ENCODE measurements at places on chromosomes 5 and 9.

GRCh38 chr9:65405253-65405652 lies 120.2 kb upstream of the FOXD4L5 start:
- no peak for DNase-seq

GRCh38 chr9:137107312-137107921 lies 7.1 kb downstream of the DPP7 start:
- no peak for DNase-seq

GRCh38 chr9:1319436-1319835 lies 269.3 kb downstream of the DMRT2 start:
- DNase-seq, result no peak

DNA sequence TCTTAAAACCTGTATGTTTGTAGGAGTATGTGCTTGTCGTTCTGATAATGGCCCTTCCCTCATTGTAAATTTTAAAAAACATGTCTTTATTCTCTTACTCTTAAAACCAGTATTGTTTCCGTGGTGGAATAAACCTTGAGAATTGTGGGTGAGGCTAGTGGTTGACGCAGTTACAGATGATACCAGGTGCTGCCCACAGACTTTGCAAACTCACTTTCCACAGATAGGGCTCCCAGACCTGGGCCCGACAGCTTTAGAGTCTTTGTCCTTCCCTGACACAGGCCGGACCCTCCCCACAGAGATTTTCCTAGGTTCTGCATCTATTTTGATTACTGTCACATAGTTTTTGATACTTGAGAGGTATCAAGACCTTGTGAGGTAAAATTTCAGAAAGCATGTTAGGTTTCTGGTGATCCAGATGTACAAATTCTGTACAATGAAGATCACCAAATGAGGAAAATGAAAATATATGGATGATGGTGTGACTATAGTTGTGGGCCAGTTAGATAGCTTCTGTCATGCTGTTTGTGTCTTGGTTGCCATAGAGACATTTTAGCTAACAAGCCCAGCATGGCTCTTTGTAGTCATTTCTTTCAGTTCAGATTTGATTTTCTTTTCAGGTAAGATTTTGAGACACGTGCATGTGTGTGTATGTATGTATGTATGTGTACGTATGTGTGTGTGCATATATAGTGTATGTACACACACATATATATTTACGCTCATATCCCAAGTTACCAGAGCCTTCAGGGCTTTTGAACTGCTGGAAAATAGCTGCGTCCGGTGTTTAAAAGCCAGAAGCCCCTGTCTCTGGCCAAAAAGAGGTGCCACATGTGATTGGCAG lies 33.8 kb downstream of the DMRT1 start:
- no peak for DNase-seq

DNA sequence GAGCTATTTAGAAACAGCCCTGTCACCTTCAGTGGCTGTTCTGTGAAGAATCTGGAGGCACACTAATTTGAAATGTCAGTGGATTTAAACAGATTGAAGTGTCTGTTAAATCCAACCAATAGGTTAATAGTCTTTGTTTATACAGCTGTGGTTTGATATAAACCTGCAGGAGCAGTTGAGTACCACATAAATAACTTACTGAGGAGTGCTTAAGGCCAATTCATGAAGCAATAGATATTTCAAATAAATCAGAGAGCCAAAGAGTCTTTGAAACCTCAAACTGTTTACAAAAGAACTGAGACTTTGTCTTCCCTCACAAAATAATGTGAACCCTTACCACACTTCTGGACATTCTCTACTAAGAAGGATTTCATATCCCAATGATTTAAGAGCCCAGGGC lies 111.9 kb downstream of the FEM1C start:
- no peak for DNase-seq

DNA sequence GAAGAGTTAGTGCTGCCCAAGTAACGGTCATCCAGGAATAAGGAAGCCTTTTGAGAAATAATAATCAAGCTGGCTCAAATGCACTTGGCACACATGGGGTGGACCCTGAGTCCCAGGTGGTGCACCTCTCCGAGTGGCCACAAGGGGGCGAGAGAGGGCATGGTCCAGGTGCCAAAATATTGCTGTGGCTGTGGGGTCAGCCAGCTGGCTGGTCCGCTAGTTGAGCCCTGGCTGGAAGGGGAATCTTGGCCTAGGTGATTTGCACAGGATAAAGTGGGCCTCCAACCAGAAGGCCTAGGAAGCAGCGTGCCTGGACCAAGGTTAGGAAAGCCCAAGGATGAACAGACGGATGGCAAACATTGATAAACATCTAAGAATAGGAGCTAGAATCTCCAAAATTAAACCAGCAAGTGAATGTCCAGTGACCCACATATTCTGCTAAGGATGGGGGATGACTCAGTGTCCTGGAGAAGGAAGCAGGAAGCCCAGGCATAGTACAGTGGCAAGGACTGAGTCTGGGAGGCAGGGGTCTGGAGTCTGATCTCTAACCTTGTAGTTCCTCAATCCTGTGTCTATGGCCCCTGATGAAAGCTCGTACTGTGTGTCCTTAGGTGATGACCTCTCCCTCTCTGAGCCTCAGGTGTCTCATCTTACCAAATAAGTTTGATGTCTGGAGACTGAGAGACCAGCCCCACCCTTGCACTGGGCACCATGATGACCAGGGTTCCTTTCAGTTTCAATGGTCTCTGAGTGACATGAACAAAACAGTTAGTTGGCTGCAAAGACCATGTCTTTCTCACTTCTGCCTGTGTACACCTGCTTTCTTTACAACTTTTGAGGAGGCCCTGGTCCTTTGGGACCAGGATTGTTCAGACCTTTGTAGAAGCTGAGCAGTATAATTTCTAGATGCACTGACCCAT lies 19.2 kb upstream of the SHB start:
- peak; percentile 83 for DNase-seq

DNA sequence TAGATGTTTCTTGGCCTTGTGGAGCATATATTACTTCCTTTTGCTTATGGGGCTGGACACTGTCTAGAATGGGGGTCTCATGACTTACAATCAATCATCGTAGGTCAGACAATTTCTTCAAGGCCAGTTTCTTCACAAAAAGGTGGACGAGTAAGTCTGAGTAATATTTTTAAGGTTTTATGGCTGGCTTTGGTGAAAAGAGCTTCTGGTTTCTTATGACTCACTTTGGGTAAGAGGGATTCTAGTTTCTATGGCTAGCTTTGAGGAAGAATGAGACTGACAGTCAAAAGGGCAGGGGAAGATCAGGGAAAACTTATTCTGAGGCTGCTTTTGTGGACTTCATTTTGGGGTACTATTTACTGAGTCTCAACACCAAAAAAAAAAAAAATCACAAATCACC lies 2067.2 kb upstream of the C9orf72 start:
- DNase-seq, result no peak

GRCh38 chr5:170152767-170153166 lies 47.1 kb downstream of the FOXI1 start:
- DNase-seq, result no peak

- DNase-seq, result no peak
Observed at GRCh38 chr5:139584137-139584536, 23.0 kb downstream of the UBE2D2 start.

DNA sequence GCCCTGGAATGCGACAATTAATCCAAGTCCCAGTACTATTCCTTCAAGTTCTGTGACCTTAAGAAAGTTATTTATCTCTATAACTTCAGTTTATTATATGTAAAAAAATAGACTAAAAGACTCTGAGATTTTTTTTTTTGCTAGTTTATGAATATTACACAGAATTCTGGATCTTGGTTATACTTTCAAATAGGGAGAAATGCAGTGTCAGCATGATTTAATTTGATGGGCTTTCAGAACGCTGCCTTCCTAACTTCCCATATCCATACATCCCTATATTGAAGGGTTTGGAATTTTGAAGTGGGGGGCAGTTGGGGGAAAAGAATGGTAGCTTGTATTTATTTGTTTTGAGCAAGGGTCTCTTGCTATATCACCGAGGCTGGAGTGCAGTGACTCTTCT lies 98.4 kb upstream of the MEGF10 start:
- DNase-seq, result no peak

- DNase-seq, result no peak
Observed at GRCh38 chr5:97575322-97575721, 392.3 kb upstream of the RIOK2 start.

DNA sequence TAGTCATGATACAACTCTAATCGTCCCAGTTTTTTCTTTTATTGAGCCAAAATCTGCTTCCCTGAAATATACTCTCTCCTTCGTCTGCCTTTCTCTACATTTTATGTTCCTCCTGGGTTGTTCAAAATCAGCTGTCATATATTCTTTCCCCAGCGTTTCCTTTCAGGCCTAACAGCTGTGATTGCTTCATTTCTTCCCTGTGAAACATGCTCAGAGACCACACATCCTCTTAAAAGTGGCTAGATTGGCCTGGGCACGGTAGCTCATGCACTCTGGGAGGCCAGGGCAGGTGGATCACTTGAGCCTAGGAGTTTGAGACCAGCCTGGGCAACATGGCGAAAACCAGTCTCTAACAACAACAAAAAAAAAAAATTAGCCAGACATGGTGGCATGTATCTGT lies 25.1 kb downstream of the NFX1 start:
- DNase-seq, result no peak

GRCh38 chr5:6181147-6181729 lies 197.1 kb downstream of the MED10 start:
- DNase-seq, result peak; percentile 72

- DNase-seq, result no peak
Observed at GRCh38 chr9:131980267-131981016, 99.2 kb downstream of the MED27 start.

GRCh38 chr5:113194591-113194990 lies 218.0 kb downstream of the DCP2 start:
- no peak for DNase-seq

GRCh38 chr9:126491949-126492348 lies 121.8 kb upstream of the LMX1B start:
- no peak for DNase-seq

- DNase-seq, result no peak
Observed at GRCh38 chr5:169706758-169707450, 69.8 kb downstream of the DOCK2 start.

- no peak for DNase-seq
Observed at GRCh38 chr9:136826703-136827582, 15.3 kb upstream of the AJM1 start.

DNA sequence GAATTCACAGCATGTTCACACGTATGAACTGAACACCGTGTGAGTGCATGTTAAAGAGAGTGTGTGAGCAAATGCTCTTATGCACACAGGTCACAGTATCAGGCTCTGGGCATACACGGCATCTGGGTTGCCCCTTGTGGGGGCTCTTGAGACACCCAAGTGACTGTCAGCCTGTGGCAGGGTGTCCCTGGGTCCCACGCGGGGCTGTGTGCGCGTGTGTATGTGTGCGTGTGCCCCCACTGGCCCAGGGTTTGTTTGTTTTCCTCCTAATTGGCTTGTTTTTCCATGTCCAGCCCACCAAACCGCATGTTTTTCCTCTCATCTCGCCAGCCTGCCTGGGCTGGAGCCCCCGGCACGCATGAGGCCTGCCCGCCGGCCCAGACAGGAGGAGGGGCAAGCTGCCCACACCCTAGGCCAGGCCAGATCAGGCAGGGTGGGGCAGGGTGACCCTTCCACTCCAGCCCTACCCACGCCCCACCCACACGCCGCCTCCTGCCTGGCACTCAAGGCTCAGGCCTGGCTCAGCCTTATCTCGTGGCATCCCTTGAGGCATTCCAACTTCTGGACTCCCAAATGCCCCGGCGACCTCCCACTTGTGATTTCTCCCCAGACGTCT lies 28.8 kb downstream of the CNTFR start:
- no peak for DNase-seq

- no peak for DNase-seq
Observed at GRCh38 chr9:111004936-111005335, 33.3 kb downstream of the LPAR1 start.

GRCh38 chr5:1707467-1707866 lies 92.2 kb downstream of the MRPL36 start:
- no peak for DNase-seq

DNA sequence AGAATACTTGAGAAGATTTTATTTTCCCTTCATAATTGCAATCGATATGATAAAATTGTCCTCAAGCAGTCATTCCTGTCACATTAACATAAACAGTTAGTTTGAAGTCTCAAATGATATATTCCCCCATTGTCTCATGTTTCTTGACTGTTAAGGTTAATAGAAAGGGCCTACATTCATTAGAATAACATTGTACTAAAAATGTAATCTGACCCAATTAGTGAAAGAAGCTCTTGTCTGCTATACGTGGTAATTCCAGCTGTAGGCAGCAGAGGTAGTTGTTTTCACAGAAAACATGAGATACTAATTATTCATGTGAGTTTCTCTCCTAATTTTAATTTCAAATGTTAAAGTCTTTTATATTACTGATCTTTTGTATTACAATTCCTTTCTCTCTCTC lies 25.9 kb upstream of the AP3B1 start:
- no peak for DNase-seq

- DNase-seq, result no peak
Observed at GRCh38 chr9:36691671-36692070, 119.0 kb downstream of the MELK start.

GRCh38 chr5:123787635-123788034 lies 275.7 kb downstream of the CSNK1G3 start:
- no peak for DNase-seq

DNA sequence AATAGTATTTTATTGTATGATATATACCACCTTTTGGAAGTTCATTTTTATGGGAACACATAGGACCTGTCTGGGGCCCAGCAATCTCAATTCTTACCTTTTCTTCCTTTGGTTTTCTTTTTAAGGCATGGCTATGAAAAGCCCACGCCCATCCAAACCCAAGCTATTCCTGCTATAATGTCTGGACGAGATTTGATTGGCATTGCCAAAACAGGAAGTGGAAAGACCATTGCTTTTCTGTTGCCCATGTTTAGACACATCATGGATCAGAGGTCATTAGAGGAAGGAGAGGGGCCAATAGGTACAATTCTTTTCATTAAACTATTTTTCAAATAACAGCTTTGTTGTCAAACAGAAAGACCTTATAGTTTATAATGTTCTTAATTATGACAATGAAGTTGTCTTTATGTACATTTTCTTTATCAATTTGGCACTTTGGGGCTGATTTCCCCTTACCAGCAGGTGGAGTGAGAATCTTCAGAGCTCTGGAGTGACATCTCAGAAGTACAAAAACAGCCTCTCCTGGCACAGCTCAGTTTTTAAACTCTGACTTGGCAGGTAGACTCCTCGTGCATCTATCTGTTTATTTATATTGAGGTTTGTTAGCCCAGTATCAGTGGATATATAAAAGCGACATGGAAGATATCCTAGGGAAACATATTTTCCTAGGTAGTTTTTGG lies 25.8 kb downstream of the DDX46 start:
- no peak for DNase-seq

DNA sequence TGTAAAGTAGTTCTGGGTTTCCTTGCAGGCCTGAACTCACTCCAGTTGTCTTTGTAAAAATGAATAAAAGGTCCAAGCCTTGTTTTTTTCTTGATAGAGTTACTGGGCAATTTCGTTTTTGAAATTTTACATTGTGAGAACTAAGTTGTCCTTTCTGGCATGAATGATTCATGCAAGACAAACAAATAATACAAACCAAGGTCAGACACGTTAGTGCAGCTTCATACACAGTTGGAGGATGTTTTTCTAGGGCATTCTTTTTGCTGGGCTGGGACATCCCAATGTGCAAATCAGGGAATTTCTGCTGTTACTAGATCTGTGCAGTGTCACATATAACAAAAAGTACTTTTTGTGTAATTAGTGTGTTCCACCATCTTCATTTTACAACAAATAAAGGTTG lies 96.0 kb downstream of the MEGF10 start:
- no peak for DNase-seq
